ENCODE measurements at places on chromosomes 2 and 18.

- peak; percentile 61 for DNase-seq
These were observed at the start of gene PTPRM for GRCh38 chr18:7566567-7567473. PTPRM (plus strand) TSS chr18:7567316; CDS start chr18:7567819, 503 bp downstream.

DNA sequence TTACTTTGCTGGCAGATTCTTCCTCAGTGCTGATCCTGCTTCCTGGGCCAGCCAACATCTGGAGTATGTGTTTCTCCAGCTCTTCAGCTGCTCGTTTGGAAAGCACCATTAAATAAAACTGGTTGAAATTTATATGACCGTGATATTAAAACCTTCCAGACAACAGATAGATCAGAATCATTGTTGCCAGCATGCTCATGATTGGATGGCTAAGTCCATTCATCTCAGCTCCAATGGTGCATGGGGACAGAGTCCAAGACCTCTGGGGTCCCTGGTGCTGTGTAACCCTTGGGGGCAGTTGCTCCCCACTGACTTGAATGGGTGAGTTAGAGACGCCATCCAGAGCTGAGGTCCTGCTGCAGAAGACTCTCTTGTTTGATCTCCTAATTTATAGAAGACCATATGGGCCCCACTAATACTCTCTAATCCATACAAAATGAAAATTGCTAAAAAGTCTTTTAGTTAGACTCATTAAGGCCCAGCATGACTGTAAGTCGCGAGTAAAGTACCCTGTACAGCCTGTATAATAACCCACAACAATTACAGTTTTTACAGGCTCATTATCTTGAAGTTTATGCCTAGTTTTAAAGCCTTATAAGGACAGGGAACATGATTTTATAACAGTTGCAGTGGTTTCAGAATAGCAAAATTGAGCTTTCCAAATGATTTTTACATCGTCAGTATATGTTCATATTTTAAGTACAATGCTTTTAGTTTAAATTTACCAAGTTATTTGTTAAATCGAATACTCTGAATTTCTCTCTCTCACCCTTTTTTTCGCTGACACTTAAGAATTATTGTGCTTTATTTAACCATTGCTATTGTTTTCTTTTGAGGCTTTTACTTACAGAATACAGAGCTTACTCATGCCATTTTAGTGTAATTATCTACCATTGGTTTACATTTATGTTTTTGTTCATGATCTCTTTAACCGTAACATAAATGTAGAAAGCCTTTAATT is 60.0 kb downstream of the CABLES1 start:
- no peak for DNase-seq

DNA sequence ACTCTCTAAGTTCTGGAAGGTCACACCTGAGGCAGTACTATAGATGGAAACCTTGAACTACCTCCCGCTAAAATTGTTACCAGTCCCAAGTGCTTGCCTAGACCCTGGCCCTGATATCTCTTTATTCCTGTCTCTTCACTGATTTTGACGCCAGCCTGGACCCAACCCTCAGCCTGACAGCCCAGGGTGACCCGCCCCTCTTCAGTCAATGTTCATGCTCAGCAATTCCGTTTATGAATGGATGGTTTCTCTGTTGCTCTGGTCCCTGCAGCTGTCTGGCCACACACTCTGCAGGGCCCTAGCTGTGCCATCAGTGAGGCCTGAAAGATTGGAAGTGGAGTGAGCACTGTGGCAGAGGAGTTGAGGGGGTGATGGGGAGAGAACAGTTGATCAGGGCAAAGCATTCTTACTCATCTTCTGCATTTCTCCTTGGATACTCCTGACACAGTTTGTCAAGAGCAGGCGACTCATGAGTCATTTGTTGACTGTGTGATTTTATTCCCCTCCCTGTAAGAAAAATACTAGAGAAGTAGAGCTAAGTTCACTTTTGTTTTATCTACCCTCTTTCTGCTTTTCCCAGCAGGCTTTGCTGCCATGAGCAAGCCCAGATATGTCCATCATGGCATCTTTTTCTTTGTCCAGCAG is 46.0 kb downstream of the NPAS2 start:
- no peak for DNase-seq

DNA sequence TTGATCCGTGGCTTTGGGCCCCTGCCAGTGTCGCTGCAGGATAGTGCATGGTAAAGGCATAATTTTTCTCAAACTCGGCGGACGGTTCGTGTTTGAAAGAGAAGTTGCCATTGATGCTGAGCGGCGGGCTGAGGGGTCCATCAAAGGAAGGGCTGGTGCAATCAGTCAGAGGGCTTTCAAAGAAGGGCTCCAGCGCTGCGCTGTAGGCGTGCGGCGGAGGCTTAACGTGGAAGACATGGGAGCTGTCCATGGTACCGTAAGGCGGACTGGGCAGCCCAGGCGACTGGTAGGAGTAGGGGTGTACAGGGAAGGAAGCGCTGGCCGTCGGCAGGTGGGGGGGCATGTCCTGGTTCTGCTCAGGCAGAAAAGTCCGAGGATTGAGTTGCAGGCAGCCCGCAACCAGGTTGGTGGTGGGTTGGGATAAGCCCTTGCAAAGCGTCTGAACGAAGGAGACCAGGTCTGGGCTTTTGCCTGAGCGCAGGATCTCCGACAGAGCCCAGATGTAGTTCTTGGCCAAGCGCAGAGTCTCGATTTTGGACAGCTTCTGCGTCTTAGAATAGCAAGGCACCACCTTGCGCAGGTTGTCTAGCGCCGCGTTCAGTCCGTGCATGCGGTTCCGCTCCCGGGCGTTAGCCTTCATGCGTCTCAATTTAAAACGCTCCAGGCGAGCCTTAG is 2.3 kb downstream of the NEUROD1 start:
- DNase-seq = peak; percentile 51

DNA sequence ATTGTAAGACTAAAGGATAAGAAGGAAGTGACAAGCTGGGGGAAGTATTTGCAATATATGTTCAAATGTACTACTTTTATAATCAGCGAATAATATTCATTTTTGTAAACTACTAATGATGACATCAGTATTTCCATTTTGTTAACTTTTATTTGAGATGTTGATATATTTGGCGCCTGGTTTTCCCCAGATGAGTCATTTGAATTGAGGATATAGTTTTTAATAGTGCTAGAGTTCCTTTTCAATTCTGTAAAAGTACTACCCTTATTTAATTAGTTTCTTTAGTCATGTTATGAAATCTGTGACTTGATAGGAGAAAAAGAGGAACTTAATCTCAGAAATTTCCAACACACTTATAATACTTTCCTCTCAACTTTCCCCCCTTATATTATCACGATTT is 495.3 kb downstream of the IRS1 start:
- DNase-seq = no peak

- no peak for DNase-seq
These were observed 139.0 kb upstream of the ACKR3 start for GRCh38 chr2:236430584-236430983.

GRCh38 chr2:127769587-127769986 is 41.4 kb downstream of the WDR33 start:
- DNase-seq = no peak

DNA sequence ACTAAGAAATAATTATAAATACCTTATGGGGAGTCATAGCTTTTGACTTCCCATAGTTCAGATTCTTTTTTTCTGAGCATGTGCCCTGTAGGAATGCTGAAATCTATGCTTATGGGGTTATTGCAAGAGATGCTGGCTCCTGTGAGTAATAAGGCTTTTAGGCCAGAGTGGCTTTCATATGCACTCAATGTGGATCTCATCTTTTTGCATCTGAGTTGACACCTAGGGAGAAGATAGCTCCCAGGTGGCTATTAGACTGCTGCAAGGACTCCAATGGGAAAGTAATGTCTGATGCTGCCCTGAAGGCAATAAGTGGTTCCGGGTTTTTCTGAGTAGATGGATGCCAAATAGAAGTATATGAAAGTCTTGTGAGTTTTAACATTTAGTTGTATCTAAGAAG is 21.0 kb downstream of the DNAH6 start:
- no peak for DNase-seq

DNA sequence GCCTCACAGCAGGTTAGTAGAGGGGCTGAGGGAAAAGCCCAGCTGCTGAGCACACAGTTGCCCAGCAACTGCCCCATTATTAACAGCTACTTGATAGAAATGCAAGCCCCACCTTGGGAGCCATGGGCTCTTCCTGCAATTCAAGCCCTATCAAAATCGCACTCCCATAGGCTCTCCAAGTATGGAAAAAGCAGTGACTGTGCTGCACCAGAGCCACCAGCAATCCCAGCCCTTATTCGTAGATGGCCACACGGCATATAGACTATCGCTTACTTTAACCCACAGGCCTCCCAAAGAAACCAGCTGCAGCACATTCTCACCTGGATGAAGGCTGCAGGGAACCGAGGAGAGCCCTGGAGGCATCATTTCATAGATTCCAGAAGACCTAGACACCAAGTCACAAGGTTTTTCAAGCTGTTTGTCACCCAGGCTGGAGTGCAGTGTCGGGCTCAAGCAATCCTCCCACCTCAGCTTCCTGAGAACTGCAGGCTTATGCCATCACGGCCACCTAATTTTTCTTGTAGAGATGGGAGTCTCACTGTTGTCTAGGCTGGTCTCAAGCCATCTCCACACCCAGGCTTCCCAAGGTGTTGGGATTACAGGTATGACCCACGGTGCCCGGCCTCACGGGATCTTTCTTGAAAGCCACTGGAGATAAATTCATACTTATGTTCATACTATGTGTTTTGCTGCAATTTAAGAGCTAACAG is 11.3 kb downstream of the NCL start:
- DNase-seq = no peak

DNA sequence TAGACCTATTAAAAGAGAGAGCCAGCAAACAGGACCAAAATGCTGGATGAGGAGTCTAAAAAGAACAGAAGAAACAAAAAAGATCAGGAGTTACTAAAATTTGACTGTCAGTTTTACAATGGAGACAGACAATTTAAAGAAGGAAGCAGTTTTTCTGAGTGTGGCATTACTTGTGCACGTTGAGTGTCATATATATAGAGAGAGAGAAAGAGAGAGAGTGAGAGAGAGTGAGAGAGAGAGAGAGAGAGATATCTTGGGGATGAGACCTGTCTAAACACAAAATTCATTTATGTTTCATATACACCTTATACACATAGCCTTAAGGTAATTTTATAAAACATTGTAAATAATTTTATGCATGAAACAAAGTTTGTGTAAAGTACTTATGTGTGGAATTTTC is 2.1 kb upstream of the GALNT3 start:
- DNase-seq = no peak

- no peak for DNase-seq
These were observed 31.4 kb downstream of the KCNIP3 start for GRCh38 chr2:95328358-95329125.

GRCh38 chr2:165889798-165890197 is 63.8 kb downstream of the TTC21B start:
- DNase-seq = no peak

DNA sequence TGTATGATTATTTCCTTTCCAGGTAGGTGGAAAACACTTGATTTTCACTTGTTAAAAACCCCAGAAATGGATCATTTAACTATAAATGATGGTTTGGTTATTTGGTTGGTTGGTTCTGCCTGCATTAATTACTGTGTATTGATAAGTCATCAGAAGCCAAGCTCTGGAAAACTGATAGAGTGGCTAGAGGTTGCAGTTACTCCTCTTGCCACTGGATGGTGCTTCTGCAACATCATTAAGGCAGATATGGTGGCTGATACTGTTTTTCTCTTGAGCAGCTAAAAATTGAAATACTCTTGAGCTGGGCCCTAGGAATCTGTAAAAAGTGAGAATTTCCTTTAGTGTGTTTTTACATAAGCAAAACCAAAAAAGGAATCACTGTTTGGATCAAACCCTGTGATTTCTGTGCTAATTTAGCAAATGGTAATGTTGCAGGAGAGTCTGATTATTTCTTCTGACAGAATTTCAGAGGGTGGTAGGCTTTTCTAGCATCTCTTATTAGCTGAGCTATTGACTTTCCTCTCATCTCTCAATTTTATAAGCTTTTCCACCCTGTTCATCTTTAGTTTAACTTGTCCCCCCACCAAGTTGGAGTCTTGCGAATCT is 54.3 kb downstream of the RAB10 start:
- no peak for DNase-seq

DNA sequence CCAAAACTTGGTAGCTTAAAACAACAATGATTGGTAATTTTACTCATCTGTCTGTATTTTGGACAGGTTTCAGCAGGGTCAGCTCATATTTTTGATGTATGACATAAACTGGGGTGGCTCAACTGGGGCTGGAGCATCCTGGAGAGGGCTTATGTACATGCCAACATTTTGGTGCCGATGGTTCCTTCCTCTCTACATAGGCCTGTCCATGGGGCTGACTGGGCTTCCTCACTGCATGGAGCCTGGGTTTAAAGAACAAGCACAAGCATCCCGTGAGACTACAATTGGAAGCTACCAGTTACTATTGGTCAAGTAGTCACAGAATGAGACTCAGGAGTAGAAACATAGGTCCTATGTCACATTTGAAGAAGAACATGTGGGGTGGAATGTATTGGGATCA is 95.0 kb downstream of the DDX1 start:
- no peak for DNase-seq

- DNase-seq = no peak
These were observed 14.3 kb upstream of the MAP3K2 start for GRCh38 chr2:127401757-127402695.

GRCh38 chr2:8309131-8309530 is 372.7 kb upstream of the ID2 start:
- DNase-seq = no peak

GRCh38 chr2:98453531-98453930 is 8.9 kb downstream of the INPP4A start:
- no peak for DNase-seq

DNA sequence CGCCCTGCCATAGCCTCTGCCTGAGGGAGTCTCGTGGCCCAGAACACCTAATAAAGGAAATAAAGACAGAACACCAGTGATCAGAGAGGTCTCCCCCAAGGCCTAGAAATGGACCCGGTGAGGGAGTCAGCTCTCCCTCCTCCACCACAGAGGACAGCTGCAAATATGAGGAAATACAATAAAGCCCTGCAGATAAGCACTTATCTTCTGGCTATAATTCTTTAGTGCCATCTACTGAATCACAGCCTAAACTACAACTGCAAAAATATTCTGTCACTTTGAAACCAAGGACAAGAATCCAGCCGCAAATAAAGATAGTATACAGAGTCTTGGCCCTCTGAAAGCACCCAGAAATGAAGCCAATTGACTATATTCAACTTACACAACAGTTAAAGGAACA is 42.4 kb upstream of the TACR1 start:
- no peak for DNase-seq

DNA sequence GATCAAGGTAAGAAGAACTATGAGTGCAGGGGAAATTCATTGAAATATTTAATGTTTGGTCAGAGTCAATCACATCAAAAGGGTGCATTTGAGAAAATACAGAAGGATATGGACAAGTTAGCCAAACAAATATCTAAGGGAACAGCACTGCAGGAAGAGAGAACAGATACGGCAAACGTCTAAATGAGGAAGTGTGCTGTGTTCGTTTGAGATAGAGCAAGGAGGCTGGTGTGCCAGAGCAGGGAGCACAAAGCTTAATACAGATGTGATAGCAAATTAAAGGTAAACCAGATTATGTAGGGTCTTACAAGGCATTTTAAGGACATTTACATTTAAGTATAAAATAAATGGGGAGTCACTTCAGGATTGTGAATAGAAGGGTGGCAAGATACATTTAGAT is 241.3 kb upstream of the ZNF804A start:
- no peak for DNase-seq

- no peak for DNase-seq
These were observed 27.7 kb downstream of the BIRC6 start for GRCh38 chr2:32384529-32384928.
